Smooth muscle cell of trachea (primary cell): ENCODE measurements at places on chromosomes 7 and 10. TPM values are rescaled to one million over a fixed set of nuclear protein-coding genes. Genes with fewer than 3 reads are reported as not detected.

INA gene
- 0.44 and 0.99 TPM in 2 replicates for total RNA-seq

FIGNL1 gene
- total RNA-seq, result 6.6 and 19.2 TPM in 2 replicates

CYTH3 gene
- 37.4 and 40.7 TPM in 2 replicates for total RNA-seq

CDHR3 gene
- total RNA-seq, result 11.2 and 12.9 TPM in 2 replicates

YAE1 gene
- 25.6 and 32.7 TPM in 2 replicates for total RNA-seq

CACUL1 gene
- total RNA-seq, result 25.3 and 34.0 TPM in 2 replicates

REPIN1 gene
- total RNA-seq, result 43.1 and 59.9 TPM in 2 replicates

GIMAP6 gene
- 0.15 TPM in 1 of 2 replicates, not detected in the other for total RNA-seq

HERPUD2 gene
- total RNA-seq, result 22.4 and 40.4 TPM in 2 replicates

TRIM50 gene
- not detected in 2 replicates for total RNA-seq
